ENCODE measurements at places on chromosomes 16 and 17.

DNA sequence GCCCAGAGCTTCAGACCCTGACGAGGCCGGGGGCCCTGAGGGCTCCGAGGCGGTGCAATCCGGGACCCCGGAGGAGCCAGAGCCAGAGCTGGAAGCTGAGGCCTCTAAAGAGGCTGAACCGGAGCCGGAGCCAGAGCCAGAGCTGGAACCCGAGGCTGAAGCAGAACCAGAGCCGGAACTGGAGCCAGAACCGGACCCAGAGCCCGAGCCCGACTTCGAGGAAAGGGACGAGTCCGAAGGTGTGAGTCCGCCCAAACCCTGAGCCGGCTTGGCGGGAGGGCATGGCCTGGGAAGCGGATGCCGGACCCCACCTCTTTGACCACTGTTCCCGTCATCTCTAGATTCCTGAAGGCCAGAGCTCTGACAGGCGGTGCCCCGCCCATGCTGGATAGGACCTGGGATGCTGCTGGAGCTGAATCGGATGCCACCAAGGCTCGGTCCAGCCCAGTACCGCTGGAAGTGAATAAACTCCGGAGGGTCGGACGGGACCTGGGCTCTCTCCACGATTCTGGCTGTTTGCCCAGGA is 4.4 kb downstream of the NOL3 start:
- DNase-seq = no peak

DNA sequence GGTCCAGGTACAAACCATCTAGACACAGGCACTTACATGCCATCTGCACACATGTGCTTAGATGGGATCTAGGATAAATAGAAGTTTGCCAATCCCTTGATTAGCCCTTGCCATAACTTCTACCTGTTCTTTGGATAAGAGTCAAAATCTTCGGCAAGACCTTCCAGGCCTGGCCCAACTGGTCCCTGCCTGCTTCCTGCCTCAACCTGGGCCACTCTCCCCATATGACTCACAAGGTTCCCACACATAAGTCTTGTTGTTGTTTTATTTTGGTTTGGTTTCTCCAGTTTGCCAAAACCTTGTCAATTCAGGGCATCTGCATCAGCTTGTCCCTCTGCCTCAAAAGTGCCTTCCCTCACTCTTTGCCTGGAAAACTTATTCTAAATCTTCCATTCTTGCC is 95.3 kb upstream of the XYLT1 start:
- DNase-seq = no peak

DNA sequence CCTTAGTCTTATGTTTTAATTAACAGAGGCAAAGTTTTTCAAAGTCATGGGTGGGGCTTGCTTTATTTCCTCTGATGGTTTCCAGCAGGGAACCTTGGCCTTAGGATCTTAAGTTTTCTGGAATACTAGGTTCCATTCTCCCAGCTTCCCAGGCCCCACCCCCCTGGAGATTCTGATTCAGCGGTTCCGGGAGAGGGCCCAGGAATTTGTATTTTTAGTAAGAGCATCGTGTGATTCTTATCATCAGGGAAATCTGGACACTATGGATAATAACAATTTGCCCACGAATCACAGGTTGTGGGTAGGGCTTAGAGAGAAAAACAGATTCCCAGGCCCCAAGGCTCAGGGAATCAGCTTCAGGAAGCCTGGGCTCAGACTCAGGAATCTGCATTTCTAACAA is 263.6 kb downstream of the NTN1 start:
- no peak for DNase-seq

GRCh38 chr16:8537691-8538342 is 52.5 kb downstream of the TMEM114 start:
- no peak for DNase-seq

GRCh38 chr16:58809213-58809612 is 75.1 kb upstream of the GOT2 start:
- DNase-seq = no peak

DNA sequence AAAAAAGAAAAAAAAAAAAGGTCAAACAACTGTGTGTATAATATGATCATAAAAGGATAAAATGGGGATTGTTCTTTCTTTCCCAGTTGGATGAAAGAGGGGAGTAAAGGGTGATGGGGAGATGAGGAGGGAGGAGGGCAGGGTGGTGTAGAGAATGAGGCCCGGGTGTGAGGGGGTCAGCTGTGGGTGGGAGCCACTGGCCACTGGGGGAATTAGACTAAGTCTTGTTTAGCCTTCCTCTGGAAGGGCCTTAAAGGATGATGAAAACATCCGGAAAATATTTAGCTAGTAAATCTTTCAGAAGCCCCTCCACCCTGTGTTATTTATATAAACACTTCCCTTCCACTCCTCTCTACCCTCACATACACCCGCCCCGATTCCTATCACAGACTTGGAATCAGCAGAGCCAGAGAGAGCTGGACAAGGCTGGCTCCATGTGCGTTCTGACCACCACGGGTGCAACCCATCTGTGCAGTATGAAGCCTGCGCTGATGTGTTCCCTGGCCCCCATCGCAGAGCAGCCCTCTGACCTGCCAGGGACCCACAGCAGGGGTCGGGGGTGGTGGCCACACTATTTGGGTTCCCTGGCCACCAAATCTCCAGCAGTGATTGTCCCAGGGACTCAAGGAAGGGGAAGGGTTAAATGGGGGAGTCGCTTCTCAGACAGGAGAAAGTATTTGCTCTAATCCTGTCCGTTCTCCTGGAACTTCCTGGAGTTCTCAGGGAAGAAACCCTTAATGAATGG is 72.7 kb downstream of the GAS7 start:
- DNase-seq = no peak

GRCh38 chr17:7882629-7883028 is 6.0 kb upstream of the CHD3 start:
- no peak for DNase-seq
